ENCODE measurements at places on chromosomes 1 and 21. TPM values are rescaled to one million over a fixed set of nuclear protein-coding genes. Genes with fewer than 3 reads are reported as not detected.

PDE9A gene
- 7.2 TPM for total RNA-seq

LCE1B gene
- not detected for total RNA-seq

OR2W3 gene
- total RNA-seq, result 1.1 TPM

SPATA45 gene
- total RNA-seq, result not detected

IGSF5 gene
- total RNA-seq, result not detected

EPHA10 gene
- not detected for total RNA-seq

AXDND1 gene
- total RNA-seq, result 2.7 TPM

PALMD gene
- total RNA-seq, result 32.2 TPM

FBLIM1 gene
- total RNA-seq, result 37.4 TPM

NPPB gene
- total RNA-seq, result 3.6 TPM

SPRR1A gene
- total RNA-seq, result not detected

CGN gene
- total RNA-seq, result 74.9 TPM

NOS1AP gene
- total RNA-seq, result 1.8 TPM

BTF3L4 gene
- total RNA-seq, result 40.7 TPM

TNFSF18 gene
- total RNA-seq, result 1.2 TPM

HES3 gene
- not detected for total RNA-seq

LDLRAD1 gene
- 28.7 TPM for total RNA-seq

ESRRG gene
- 4.5 TPM for total RNA-seq

TBX19 gene
- 3.6 TPM for total RNA-seq
